ENCODE measurements at places on chromosomes 3 and 15.

- no peak for DNase-seq
Observed at GRCh38 chr15:51866751-51867150, 37.3 kb downstream of the TMOD3 start.

DNA sequence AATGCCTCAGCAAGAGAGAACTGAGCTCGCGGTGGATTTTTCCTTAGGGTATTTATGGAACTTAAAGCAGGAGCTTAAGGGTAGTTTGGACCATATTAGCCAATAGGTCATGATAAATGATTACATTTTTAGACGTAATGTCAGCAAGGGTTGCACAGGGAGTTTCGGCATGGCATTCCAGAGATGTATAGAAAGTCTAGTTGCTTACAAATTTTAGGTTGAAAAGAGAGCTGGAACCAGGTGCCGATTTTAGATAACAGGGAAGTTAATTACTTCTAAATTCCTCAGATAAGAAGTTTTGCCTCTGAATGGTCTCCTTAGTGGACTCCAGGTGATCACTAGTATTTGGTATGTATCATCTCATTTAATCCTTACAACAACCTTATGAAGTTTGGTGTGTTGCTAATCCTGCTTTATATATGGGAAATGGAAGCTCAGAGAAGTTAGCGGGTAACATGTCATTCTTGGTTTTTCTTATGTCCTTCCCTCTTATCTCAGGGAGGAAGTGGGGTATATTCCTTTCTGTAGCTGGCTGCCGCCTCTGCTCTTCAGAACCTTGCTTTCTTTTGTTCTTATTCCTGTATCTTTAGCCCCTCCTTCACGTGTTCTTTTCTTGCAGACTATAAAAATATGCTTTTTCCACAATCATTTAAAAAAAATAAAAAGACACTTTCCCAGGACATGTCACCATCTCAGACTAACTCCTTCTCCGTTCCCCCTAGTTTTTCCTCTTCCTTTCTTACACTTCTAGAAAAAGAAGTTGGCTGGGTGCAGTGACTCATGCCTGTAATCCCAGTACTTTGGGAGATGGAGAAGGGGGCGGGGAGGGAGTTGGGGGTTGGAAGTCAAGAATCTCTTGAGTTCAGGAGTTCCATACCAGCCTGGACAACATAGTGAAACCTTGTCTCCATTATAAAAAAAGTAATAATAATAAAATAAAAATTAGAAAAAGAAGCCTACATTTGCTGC lies 25.7 kb downstream of the IQGAP1 start:
- no peak for DNase-seq

- DNase-seq = no peak
Observed at GRCh38 chr3:134406331-134407238, 32.3 kb upstream of the AMOTL2 start.

DNA sequence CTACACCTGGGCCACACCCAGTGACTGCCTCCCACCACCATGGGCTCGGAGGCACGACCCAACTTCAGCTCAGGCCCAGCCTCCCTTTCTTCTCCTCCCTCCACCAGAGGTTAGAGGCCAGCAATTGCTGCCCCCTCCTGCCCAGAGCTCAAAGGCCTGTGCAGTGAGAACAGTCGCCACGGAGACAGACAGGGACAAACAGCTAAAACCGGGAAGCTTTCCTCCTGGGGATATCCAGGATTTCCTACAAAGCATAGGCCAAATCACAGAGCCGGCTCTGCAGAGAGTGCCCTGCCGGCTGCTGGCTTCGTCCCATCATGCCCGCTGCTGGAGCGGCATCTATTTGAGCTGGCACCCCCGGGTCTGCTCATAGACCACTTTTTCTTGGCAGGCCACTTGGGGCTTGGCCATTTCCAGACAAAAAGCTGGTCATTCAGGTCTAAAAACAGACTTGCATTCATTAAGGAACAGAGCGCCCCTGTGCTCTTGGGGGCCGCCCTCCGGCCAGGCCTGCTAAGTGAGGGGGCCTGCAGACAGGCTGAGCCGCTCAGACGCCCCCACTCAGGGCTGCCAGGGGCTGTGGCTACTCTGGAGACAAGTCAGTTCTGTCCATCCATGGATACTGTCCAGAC lies 17.5 kb downstream of the GRAMD2A start:
- DNase-seq = no peak

DNA sequence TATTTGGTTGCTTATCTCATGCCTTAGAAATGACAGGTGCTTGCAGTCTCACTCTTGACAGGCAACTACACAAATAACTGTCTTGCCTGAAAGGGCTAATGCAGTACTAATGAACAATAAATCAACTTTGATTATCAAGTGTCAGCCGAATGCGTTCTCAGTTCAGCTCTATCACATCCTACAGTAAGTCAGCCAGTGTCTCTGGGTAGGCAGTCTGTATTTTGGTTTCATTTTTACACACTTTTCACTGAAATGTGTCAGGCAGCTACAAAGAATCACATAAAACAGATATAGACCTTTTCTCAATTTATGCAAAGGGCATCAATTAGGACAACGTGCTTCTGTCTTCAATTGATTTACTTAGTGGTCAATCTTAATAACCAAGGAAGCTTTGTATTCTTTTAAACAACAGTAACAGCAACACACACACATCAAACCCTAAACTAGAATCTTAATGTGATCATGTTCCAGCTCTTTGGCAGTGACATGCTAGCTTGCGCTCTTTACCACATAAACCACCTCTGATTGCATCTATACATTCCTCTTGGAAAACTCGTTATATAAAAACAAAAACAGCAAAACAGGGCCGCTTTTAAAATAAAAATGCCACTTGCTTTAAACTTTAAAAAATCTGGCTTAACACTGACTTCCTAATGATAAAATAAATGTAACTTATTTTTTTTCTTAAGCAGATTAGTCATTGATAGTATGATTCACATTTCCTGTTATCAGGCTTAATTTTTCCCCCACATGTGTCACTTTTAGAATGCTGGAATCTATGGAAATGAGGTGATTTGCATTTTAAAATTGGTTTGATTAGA lies 520.4 kb downstream of the FOXP1 start:
- DNase-seq = no peak

GRCh38 chr15:99556011-99556410 lies 9.8 kb upstream of the MEF2A start:
- DNase-seq = no peak

GRCh38 chr3:132435911-132436425 lies 18.7 kb downstream of the DNAJC13 start:
- no peak for DNase-seq

DNA sequence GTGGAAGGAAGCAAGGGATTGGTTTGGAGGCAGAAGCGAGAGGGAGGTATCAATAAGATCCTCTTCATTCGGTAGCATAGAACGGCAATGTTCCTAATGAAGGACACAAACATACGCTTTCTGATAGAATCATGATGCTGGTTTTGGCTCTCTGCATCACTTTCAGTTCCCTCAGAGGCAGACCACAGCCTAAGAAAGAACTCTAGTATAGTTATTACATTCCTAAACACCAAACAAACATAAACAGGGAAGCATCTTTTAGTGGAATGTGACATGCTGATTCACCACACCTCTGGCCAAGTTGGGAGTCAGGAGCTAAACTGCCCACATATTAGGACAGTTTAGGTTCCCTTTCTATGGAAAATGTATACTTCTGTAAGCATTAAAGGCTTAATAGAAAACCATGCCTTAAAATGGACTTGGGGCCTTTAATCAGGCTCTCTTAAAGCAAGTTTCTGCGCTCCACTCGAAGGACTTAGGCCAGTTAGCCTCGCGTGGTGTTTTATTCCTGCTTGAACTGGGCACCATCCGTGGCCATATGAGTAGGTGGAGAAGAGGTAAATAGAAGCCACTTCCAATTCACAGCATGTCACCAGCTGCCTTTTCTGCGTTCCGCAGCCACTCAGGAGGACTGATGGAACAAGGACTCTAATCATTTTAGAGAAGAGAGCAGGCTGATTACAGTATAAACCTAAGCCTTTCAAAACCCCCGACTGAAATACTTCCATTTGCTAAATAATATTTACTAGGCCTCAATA lies 53.7 kb downstream of the CD47 start:
- no peak for DNase-seq

DNA sequence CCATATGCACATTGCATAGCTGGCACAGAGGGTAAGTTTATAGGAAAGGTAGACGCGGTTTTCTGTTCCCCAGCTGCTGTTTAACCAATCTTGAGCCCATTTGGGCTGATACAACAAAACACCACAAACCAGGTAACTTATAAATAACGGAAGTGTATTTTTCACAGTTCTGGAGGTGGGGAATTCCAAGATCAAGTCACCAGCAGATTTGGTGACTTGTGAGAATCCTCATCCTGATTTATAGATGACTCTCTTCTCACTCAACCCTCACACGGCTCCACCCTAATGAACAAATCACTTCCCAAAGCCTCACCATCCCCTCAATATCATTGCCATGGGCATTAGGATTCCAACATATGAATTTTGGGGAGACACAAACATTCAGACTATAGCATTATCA lies 694.4 kb upstream of the NR2F2 start:
- no peak for DNase-seq

DNA sequence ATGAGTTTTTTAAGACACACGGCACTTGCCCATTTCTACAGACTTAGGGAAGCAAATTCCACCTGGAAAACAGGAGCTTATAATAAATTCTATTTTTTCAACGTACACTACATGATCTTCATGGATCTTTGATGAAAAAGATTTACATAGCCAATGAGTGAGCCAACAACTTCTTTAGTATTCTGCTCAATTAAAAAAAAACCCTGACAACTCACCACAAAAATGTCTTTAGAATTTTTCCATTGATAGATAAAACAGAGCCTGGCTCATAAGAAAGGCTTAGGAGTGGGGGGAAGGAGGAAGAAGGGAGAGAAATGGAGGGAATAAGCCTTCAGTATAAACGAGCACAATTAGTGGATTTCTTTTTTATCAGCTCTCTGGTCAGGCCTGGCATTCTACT lies 126.7 kb downstream of the ATP10A start:
- no peak for DNase-seq

DNA sequence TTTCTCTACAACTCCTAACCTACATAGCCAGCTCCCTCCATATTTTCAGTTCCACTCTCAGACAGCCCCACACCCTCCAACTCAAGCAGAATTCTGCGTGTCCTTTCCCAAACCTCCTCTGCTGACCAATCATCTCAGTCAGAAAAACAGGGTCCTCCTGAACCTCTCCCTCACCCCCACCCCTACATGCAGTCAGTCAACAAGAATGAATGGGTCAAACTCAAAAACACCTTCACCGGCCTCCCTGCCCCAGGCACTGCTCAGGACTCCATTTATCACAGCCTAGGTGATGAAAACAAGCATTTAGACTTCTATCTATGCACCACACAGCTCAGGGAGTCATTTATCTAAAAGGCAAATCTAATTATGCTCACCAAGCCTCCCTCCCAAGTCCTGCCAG lies 32.4 kb downstream of the MYL3 start:
- DNase-seq = no peak

DNA sequence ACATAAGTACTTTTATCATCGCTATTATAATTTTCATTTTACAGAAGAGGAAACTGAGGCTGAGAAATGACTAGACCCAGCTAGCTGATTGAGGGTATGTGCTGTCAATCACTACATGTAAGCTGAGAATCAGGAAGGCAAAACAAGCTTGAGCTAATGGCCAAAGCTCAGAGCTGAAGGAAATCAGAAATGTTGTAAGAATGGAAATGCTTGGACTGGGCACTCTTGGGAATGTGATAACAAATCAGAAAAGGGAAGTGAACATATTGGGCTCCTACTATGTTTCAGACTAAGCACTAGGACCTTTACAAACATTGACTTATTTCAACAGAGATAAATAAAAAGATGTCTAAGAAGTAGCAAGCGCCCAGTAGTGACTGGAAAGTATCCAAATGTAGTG lies 33.8 kb upstream of the BOC start:
- no peak for DNase-seq

DNA sequence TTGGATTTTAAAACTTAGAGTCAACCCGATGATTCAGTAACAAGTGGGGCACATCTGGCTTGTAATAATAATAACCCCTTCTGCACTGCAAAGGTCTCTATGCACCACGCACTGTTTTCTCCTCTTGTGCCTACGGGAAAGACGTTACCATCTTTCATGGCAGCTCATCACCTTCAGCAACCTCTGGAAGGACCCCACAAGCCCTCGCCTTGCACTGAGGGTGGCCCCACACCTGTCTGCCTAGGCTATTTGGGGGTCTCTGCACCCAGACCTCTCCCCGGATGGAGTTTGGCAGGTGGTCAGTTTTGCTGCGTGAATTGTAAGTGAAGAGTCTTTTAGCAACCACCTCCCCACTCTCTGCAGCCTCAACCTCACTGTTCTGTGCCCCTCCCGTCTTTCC lies 138.6 kb upstream of the MEF2A start:
- no peak for DNase-seq

DNA sequence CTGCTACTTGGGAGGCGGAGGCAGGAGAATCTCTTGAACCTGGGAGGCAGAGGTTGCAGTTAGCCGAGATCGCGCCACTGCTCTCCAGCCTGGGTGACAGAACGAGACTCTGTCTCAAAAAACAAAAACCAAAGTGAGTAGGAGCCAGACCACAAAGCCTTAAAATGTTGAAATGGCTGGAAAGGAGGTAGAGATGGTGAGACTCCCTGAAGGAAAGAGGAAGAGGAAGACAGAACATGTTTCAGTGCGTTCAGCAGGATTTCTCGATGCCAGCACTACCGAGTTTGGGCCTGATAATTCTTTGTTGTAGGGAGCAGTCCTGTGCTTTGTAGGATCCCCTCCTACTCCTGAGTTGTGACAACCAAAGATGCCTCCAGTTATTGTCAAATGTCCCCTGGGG lies 189.9 kb downstream of the AKAP13 start:
- DNase-seq = no peak

DNA sequence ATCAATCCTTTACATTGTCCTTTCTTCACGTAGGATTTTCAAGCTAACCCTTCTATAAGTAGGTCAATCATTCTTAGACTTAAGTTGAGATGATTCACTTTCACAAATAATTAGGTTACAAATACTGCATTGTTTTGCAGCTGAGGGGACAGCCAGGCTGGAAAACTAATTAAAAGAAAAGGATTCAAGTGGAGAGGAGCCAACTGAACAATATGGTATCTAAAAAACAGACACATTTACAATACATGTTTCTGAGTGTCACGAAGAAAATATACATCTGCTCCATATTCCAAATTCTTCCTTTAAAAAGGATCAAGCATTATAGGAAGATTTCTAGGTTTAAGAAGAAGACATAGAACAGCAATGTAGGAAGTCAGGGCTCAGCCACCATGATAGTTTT lies 70.2 kb downstream of the PEAK1 start:
- no peak for DNase-seq

GRCh38 chr15:55775316-55775715 lies 32.4 kb upstream of the PRTG start:
- DNase-seq = no peak

DNA sequence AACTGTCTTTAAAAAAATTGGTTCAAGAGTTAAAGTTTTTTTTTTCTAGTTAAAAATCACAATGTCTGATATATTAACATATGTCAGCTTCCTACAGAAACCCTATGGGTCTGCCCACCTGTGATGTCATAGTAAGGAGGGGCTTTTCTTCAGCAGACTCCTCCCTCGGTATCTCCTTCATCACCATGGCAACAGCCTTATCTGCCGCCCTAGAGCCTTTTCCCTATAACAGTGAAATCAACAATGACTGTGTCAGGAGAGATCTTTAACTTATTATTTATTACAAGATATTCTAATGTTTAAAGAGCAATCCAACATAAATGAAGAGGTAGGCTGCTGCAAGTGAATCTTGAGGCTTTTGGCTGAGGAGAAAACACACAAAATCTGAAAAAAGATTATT lies 138.7 kb downstream of the PEX5L start:
- no peak for DNase-seq

- no peak for DNase-seq
Observed at GRCh38 chr15:38696790-38697495, 132.3 kb upstream of the RASGRP1 start.

Measured in smooth muscle cell of the brain vasculature (primary cell).